ENCODE measurements at places on chromosomes 5 and 9. TPM values are rescaled to one million over a fixed set of nuclear protein-coding genes. Genes with fewer than 3 reads are reported as not detected.

DNA sequence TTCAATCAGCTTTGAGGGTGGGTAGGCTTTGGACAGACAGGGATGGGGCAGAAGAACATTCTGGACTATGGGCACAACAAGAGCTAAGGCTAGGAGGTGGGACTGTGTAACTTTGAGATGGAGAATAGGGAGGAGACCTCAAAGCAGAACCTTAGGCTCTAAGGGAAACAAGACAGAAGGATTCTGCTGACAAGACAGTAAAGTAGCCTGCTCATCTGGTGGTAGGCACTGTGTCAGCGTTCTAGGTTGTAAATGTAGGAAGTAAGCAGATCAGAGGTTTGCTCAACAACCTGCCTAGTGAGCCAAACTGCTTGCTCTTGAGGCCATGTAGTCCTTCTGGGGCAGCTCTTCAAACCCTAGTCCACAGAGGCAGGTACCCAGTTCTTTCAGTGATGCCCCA is 15.0 kb upstream of the IL12B start:
- no peak for DNase-seq
- H3K36me3 ChIP-seq: no peaks in the 10 kb centered on the region
- H3K4me1 ChIP-seq: no peaks in the 10 kb centered on the region
- H3K27ac ChIP-seq: no peak overlapping the region
- H3K27me3 ChIP-seq: no peaks in the 10 kb centered on the region

- H3K4me1 ChIP-seq: peaks cover 28% of the 10 kb centered on the region
- H3K4me3 ChIP-seq: no peak overlapping the region
- H3K27me3 ChIP-seq: no peaks in the 10 kb centered on the region
- no peak for DNase-seq
- H3K27ac ChIP-seq: peak overlapping the region; percentile 25
- H3K36me3 ChIP-seq: no peaks in the 10 kb centered on the region
Measured at GRCh38 chr5:125408448-125409233, 662.2 kb upstream of the ZNF608 start.

DNA sequence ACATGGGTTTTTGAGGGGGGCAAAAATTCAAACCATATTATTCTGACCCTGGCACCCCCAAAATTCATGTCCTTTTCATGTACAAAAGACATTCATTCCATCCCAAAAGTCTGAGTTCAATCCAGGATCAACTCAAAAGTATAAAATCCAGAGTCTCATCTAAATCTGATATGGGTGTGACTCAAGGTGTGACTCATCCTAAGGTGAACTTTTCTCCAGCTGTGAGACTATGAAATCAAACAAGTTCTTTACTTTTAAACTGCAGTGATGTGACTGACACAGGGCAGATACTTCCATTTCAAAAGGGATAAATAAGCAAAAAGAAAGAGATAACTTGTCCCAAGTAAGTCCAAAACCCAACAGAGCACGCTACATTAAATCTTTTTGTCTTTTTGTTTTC is 20.6 kb upstream of the CYLC2 start:
- DNase-seq: no peak
- H3K4me3 ChIP-seq: no peak overlapping the region
- H3K27ac ChIP-seq: no peak overlapping the region
- no peaks in the 10 kb centered on the region for H3K4me1 ChIP-seq

GRCh38 chr5:164672205-164672604 is 1166.8 kb downstream of the MAT2B start:
- no peaks in the 10 kb centered on the region for H3K4me1 ChIP-seq
- no peak overlapping the region for H3K27ac ChIP-seq
- no peak for DNase-seq

DNA sequence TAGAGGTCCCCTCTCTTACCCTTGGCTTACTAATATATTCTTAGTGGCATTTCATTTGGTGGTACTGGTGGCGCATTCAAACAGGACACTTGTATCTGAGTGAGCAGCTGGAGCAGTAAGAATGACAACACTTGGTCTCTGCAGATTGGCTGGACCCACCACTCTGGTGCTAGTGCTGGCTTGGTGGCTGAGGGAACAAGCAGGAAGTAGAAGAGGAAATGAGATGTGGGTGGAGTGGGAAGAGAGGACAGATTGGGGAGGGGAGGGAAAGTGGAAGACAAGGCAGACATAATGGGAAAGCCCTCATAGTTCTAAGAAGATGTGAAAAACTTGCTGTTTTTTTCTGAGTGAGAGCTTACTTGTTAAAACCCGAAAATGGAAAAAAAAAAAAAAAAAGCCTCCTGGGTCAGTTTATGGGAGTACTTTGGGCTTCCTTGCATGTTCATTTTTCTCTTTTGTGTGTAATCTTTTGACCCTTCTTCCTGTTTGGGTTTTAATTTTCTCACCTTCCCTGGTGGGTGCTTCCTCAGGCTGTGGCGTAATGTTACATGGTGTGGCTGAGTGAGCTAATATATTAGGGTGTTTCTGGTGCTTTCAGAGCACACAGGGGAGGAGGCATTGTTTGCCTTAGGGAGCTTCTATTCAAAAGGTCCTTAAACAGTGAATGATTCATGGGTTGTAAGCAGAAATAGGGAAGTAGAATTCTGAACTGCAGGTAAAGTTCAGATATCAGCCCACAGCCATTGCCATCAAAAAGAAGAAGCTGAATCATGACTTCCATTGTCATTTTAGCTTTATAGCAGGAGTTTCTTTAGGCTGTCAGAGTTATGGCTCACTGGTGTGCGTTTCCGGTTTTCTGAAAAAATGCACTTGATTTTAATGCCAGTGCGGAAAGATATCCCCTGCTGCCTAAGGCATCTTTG is 52.3 kb downstream of the TLE4 start:
- H3K27ac ChIP-seq: peak overlapping the region; percentile 86
- H3K36me3 ChIP-seq: no peaks in the 10 kb centered on the region
- DNase-seq: no peak
- no peak overlapping the region for H3K4me3 ChIP-seq

- H3K4me3 ChIP-seq: no peak overlapping the region
- no peak overlapping the region for H3K27ac ChIP-seq
- no peaks in the 10 kb centered on the region for H3K4me1 ChIP-seq
- H3K27me3 ChIP-seq: no peaks in the 10 kb centered on the region
- DNase-seq: no peak
- H3K36me3 ChIP-seq: peaks cover 5% of the 10 kb centered on the region
Measured at GRCh38 chr5:151483647-151484046, 36.2 kb downstream of the SLC36A1 start.

GRCh38 chr5:148583421-148583965 is 70.8 kb downstream of the HTR4 start:
- H3K36me3 ChIP-seq: no peaks in the 10 kb centered on the region
- DNase-seq: no peak
- H3K27ac ChIP-seq: no peak overlapping the region
- no peaks in the 10 kb centered on the region for H3K27me3 ChIP-seq
- H3K4me1 ChIP-seq: peaks cover 5% of the 10 kb centered on the region
- H3K4me3 ChIP-seq: no peak overlapping the region

DNA sequence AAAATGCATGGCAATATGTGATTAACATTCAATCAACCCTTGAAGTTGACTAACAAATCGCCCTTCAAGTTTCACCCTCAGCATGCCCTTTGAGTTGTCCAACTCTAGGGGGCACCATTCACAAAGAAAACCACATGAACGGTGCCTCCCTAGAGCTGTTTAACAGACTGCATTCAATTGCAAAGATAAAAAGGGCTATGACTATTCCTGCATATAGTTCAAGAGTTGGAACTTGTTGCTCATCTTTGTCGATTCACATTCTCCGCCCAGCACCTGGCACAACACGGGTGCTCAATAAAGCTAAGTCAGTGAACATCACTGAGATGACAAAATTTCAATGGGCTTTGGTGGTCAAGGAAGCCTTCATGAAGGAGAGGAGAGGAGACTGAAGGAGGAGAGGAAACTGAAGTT is 69.6 kb upstream of the SLC30A5 start:
- peak; percentile 50 for DNase-seq
- H3K27ac ChIP-seq: no peak overlapping the region
- H3K27me3 ChIP-seq: no peaks in the 10 kb centered on the region
- H3K4me3 ChIP-seq: no peak overlapping the region
- no peaks in the 10 kb centered on the region for H3K4me1 ChIP-seq

- no peaks in the 10 kb centered on the region for H3K36me3 ChIP-seq
- no peak overlapping the region for H3K27ac ChIP-seq
- H3K4me3 ChIP-seq: no peak overlapping the region
- DNase-seq: no peak
- no peaks in the 10 kb centered on the region for H3K4me1 ChIP-seq
- no peaks in the 10 kb centered on the region for H3K27me3 ChIP-seq
Measured at GRCh38 chr9:28051559-28052503, 478.6 kb upstream of the C9orf72 start.

- no peak overlapping the region for H3K4me3 ChIP-seq
- no peaks in the 10 kb centered on the region for H3K27me3 ChIP-seq
- no peaks in the 10 kb centered on the region for H3K36me3 ChIP-seq
Measured at GRCh38 chr5:52657247-52657645, 130.5 kb upstream of the ITGA1 start.

DNA sequence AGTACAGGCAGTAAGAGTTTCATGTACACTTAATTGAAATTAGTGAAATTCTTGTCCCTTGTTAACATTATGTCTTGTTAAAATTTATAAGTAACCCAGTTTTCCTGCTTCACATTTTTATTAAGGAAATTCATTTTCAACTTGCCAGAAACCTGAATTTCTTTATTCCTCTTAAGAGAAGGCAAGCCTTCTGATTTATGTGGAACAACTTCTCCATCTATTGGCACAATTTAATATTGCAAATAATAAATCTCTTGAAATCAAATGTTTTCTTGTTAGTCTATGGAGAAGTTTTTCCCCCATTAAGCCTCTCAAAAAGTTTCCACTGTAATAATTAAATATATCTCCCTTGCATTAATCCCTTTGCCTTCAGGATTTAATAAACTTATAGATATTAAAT is 33.8 kb upstream of the ACO1 start:
- no peaks in the 10 kb centered on the region for H3K27me3 ChIP-seq
- no peak for DNase-seq
- no peak overlapping the region for H3K4me3 ChIP-seq
- no peak overlapping the region for H3K27ac ChIP-seq

GRCh38 chr5:6525910-6526309 is 77.3 kb downstream of the UBE2QL1 start:
- H3K36me3 ChIP-seq: no peaks in the 10 kb centered on the region
- H3K27me3 ChIP-seq: no peaks in the 10 kb centered on the region
- peak; percentile 43 for DNase-seq
- no peaks in the 10 kb centered on the region for H3K4me1 ChIP-seq
- H3K4me3 ChIP-seq: no peak overlapping the region

- no peaks in the 10 kb centered on the region for H3K36me3 ChIP-seq
- H3K4me3 ChIP-seq: no peak overlapping the region
- no peak overlapping the region for H3K27ac ChIP-seq
- H3K27me3 ChIP-seq: no peaks in the 10 kb centered on the region
Measured at GRCh38 chr5:135567661-135568060, 11.1 kb downstream of the CXCL14 start.

DNA sequence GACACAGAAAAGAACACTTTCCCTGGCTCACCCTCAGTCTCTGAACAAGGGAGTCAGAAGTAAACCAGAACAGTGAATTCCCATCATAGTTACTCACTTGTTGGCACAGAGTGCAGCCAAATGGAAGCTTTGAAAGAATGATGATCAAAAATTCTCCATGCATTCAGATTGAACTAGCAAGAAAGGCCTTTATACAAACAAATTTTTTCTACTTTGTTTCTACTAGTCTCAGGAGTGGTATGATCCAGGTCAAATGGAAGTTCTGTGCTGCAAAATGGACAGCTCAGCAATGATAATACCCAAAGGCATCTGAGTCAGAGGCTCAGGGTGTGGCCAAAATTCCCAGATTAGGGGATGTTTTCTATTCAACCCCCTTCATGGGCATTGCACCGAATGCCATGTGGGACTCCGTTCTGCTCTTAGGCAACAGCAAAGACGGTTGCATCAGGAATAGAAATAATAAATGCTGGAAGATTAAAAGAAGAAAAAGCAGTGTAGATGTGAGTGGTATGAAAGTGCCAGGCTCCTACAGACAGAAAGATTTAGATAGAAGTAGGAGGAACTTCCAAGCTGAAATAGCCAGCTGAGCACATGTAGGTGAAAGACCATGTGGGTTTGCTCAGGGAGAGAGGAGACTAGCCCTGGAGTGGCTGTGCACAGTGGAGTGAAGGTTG is 24.0 kb upstream of the ASPN start:
- H3K4me3 ChIP-seq: no peak overlapping the region
- no peaks in the 10 kb centered on the region for H3K36me3 ChIP-seq
- peak overlapping the region; percentile 67 for H3K27ac ChIP-seq

GRCh38 chr9:75391497-75391896 is 303.2 kb downstream of the OSTF1 start:
- H3K27me3 ChIP-seq: no peaks in the 10 kb centered on the region
- no peaks in the 10 kb centered on the region for H3K36me3 ChIP-seq
- H3K27ac ChIP-seq: no peak overlapping the region
- no peak overlapping the region for H3K4me3 ChIP-seq

- no peak overlapping the region for H3K27ac ChIP-seq
- H3K27me3 ChIP-seq: no peaks in the 10 kb centered on the region
- no peaks in the 10 kb centered on the region for H3K4me1 ChIP-seq
Measured at GRCh38 chr9:110021891-110022290, 186.1 kb downstream of the C9orf152 start.

- H3K36me3 ChIP-seq: no peaks in the 10 kb centered on the region
- H3K27me3 ChIP-seq: no peaks in the 10 kb centered on the region
- H3K4me3 ChIP-seq: no peak overlapping the region
- DNase-seq: peak; percentile 14
- H3K27ac ChIP-seq: no peak overlapping the region
- no peaks in the 10 kb centered on the region for H3K4me1 ChIP-seq
Measured at GRCh38 chr9:30774326-30774725, 1610.1 kb upstream of the ACO1 start.

GRCh38 chr5:172868924-172869591 is 35.0 kb downstream of the ERGIC1 start:
- H3K27me3 ChIP-seq: no peaks in the 10 kb centered on the region
- H3K27ac ChIP-seq: peak overlapping the region; percentile 61
- no peak overlapping the region for H3K4me3 ChIP-seq

GRCh38 chr5:147985608-147986007 is 78.2 kb upstream of the SPINK5 start:
- no peak for DNase-seq
- no peak overlapping the region for H3K27ac ChIP-seq
- no peaks in the 10 kb centered on the region for H3K27me3 ChIP-seq

DNA sequence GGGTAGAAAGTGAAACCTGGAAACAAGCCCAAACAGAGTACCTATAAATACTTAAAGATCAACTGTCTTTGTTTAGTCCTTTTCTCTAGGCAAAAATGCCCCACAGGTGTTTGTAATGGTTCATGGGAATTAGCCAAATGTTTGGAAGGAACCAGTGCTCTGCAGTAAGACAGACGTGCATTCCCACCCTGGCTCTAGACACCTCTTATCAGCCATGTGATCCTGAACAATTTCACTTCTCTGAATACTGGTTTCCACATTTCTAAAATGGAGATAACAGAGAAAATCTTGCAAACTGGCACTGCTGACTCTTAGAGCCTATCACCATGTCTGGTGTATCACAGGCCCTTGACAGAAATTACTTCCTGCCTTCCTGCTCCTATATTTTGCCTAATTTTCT is 30.0 kb downstream of the GLIS3 start:
- peaks cover 3% of the 10 kb centered on the region for H3K4me1 ChIP-seq
- no peak overlapping the region for H3K27ac ChIP-seq
- H3K4me3 ChIP-seq: no peak overlapping the region
- no peaks in the 10 kb centered on the region for H3K36me3 ChIP-seq
- DNase-seq: no peak

SLC4A9 gene
- 0.35 TPM for total RNA-seq

LOX gene
- total RNA-seq: 4.9 TPM

SNX30 gene
- 20.6 TPM for total RNA-seq

MCC gene
- not detected for total RNA-seq

SRA1 gene
- total RNA-seq: 50.3 TPM

TXNDC8 gene
- not detected for total RNA-seq

NUDT2 gene
- 15.0 TPM for total RNA-seq

TEX48 gene
- not detected for total RNA-seq

C9orf152 gene
- 0.36 TPM for total RNA-seq

WDR31 gene
- 1.9 TPM for total RNA-seq

TICAM2 gene
- total RNA-seq: 0.91 TPM

Measured in Caco-2 (cell line).